H4 (cell line): ENCODE measurements at places on chromosomes 13 and 19.
A peak's percentile ranks its signal among the peaks of the same experiment; 100 is the strongest.

- DNase-seq: no peak
Measured at GRCh38 chr13:60990032-60990733, 425.5 kb downstream of the PCDH20 start.

- DNase-seq: peak; percentile 90
Measured at GRCh38 chr19:16067205-16067938, 8.9 kb upstream of the TPM4 start.

DNA sequence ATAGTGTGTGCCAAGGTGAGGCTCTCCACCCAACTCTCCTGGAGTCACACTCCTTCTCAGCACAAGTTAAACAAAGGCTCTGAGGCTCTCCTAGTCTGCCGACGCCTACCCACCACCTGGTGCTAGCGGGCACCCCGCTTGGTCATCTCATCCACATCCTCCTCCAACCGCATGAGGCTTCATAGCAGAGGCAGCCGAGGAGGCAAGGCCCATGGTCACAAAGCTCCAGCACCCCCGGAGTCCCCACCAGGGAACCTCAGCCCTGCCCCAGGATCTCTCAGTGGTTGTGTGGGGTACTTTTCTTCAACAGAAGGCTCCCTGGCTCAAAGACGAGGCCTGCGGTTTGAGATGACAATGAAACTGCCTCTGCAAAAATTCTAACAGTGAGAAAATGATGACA, 43.0 kb downstream of the STK24 start:
- no peak for DNase-seq

DNA sequence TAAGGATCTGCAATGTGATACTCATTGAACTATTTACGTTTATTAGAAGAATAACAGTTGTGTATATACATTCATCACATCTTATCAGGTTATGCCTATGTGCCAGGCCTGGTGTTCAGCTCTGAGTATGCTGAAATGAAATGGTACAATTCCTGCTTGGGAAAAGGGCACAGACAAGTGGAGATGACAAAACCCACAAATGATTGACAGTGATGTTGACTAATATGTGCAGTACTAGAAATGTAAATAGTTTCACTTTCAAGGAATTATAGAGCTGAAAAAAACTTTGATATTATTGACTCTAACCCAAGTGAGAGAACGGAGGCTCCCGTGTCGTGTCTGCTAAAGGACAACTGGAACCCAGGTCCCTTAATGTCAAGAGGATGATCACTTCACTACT, 386.8 kb upstream of the DACH1 start:
- no peak for DNase-seq

DNA sequence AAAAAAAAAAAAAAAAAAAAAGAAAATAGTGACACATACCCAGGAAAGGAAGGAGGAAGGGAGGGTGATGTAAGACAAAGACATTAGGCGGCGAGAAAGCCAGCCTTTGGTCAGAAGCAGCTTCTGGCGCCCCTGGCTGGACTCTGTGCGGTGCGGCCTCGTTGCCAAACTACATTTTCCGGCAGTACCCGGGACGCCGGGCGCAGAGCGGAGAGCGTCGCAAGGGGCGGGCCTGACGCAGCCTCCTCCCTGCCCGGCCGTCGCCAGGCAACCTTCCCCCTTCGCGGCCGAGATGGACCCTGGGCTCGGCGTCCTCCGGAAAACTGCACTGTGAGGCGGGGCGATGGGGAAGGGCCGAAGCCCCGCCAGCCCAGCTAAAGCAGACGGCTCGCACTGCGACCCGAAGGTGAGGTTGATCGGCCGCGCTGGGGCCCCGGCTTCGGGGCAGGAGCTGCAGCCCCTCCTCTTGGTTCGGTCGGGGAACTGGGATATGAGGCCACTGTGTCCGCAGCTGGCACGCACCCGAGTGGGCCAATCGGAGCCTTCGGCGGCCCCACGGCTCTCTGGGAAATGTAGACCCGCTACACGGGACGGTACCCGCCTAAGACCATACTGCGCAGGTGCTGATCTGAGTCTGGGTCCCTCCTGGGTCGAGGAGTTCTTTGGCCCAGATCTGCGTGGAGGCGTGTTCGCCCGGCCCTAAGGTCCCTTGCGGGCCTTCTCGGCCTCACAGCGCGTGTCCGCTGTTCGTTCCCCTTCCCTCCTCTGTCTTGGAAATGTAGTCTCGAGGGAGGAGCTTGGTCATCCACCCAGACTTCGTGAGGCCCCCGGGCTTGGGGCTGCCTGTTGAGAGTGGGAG, 2.3 kb upstream of the MZF1 start:
- peak; percentile 94 for DNase-seq

DNA sequence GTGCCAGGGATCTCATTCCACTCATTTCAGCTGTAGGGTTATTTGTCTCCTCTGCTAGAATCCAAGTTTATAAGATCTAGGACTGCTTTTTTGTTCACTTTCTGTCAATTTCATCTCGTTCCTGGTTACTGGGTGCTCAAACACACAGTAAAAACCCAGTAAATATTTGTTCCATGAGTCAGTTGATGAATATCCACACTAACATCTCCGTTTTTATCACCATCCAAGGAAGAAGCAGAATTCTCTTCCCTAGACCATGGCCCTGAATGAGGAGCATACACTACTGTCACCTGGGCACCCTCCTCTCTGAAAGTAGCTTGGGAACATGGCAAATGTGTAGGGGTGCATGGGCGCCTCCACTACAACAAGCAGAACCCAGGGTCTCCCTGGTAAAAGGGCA, 390.8 kb downstream of the FOXO1 start:
- DNase-seq: no peak

- no peak for DNase-seq
Measured at GRCh38 chr19:23263870-23264590, 13.8 kb upstream of the ZNF724 start.

DNA sequence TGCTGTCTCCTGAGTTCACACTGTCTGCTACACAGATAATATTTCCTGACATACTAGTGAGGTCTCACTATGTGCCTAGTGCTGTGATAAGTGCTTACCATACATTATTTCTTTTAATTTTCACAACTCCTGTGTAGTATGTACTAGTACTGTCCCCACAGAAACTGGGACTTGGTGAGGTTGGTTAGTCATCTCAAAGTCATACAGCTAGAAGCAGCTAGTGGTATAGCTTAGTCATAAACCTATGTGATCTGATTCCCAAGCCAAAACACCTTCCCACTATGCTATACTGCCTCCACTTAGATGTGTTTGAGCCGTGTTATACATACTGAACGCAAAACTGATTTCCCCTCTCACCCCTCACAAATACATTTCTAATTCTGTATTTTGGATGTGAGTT, 10.5 kb downstream of the MTMR6 start:
- no peak for DNase-seq

- no peak for DNase-seq
Measured at GRCh38 chr13:104355041-104355670, 1288.9 kb upstream of the SLC10A2 start.

- peak; percentile 64 for DNase-seq
Measured at GRCh38 chr19:48418317-48419064, 25.0 kb downstream of the GRIN2D start.

GRCh38 chr13:107835339-107836018, 379.9 kb downstream of the LIG4 start:
- DNase-seq: peak; percentile 10

GRCh38 chr19:38251564-38252051, 4.6 kb downstream of the PPP1R14A start:
- no peak for DNase-seq

GRCh38 chr19:21423057-21424041, 26.4 kb downstream of the ZNF493 start:
- DNase-seq: no peak

GRCh38 chr19:35596366-35596999, 10.5 kb downstream of the PMIS2 start:
- DNase-seq: peak; percentile 36

- DNase-seq: no peak
Measured at GRCh38 chr13:31774186-31774750, 34.9 kb downstream of the RXFP2 start.

DNA sequence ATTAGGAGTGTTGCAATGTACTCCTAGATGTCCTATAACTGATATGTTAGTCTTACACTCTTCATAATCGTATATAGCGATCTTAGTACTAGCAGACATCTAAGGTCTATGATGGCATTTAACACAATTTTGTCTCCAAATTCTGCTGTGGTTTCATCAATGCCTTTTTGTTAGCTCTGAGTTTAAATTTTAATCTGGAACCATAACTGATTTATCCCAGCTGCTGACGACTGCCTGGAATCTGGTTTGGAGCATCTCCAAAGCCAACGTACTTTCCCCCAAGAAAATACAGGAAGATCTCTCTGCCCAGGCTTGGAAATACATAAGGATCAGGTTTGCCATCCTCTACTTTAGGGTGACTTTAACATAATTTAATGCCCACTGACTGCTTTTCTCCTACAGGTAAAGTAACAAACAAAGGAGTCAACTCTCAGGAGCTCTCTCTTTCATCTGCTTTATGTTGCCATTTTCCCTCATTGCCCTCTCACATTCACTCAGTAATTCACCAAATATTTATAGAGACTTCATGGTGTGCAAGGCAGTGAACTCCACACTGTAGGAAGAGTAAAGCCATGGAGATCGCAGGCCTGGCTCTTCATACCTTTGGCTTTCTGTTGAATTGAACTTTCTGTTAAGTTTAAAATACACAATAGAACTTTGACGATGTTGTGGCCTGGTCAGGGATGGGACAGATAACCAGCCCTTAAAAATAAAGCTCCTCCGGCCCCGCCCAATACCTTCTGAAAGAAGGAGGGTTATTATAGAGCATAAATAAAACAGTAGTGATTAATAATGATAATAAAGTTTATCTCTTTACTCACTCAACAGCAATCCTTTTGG, 23.3 kb upstream of the SPART start:
- DNase-seq: no peak

DNA sequence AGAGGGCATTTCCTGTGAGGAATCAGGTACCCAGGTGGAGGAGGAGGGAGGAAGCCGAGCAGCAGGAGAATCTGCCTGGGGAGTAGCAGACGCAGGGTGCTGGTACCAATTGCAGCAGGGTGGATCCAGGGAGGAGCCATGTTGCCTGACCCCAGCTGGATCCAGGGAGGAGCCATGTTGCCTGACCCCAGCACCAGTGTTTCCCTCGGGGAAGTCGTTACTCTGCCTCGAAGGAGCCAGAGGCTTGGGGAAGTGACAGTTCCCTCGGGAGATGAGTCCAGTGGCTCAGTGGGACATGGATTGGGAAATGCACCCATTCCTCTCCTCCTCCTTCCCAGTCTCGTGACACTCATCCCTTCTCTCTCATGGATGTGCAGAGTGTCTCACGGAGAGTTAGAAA, 31.5 kb downstream of the LAIR2 start:
- no peak for DNase-seq

- DNase-seq: no peak
Measured at GRCh38 chr19:35898499-35898809, 1.9 kb downstream of the NFKBID start.

DNA sequence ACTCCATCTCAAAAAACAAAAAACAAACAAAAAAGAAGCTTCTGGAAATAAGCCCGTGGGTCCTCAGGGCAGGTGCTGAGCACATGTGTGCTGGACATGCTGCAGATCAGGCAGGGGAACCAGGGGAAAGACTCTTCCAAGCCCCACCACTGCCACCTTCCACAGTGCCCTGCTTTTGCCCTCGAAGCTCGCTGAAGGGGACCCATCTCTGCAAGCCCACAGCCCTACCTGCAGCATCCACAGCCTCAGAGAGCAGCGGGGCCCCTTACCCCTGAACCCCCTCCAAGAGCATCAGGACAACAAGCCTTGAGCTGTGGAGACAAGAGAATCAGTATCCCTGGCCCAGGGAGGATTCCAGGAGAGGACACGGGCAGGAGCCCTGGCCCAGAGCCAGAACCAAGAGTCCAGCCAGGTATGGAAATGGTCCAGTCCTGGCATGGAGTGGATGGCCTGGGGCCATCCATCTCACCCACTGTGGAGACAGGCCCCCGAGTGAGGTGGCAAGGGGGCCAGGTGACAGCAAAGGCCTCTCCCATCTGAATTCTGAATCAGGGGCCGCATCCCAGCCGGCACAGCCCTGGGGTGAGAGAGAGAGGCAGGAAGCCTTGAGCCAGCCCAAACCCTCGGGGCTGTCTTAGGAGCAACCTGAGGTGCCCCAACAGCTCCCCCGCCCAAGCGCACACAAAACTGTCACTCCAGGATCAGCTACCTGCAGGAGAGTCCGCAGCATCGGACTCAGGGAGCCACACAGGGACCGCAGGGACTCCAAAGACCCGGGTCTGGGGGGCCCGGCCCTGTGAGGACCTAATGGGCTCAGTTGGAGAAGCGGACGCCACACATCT, 51.8 kb upstream of the TPM4 start:
- no peak for DNase-seq

DNA sequence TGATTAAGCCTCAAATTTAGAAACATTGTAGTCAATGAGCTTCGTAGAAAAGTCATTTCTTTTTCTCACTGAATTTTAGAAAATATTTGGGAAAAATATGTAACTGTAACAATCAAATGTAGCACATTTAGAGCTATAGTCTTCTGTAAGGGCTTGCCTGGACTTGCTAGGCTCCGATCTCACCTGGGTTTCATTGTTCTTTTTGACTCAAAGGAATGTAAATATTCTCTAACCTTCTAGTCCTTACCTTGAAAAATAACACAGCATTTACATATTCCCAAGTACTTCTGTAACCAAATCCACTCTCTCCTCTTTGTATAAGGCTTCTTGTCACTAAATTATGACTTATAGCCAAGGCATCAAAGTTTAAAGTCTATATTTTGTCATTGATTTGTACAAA, 2.9 kb upstream of the UFM1 start:
- no peak for DNase-seq

DNA sequence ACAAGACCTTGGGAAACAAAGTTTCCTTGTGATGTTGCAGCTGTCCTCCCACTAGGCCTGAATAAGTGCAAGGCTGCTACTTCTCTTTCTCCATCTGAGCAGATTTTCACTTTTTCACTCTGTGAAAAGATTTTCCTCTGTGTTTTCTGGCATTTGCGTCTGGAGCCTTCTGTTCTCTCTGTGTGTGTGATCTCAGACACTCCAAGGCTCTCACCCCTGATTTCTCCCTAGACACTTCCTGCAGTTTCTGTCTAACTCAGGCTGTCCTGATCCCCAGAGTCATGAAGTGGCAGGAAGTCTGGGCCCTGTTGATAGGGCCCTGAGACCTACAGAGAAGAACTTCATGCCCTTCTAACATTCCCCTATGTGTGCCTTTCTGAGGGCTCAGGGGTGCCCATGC, 37.2 kb downstream of the SIGLEC7 start:
- no peak for DNase-seq

- no peak for DNase-seq
Measured at GRCh38 chr13:110131424-110131823, 175.5 kb downstream of the COL4A1 start.

DNA sequence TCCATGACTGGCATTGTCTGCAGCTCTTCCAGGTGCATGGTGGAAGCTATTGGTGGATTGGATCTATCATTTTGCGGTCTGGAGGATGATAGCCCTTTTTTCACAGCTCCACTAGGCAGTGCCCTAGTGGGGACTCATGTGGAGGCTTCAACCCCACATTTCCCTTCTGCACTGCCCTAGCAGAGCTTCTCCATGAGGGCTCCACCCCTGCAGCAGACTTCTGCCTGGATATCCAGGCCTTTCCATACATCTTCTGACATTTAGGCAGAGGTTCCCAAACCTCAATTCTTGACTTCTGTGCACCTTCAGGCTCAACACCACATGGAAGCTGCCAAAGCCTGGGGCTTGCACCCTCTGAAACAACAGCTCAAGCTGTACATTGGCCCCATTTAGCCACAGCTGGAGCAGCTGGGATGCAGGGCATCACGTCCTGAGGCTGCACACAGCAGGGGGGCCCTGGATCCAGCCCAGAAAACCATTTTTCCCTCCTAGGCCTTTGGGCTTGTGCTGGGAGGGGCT, 800.2 kb upstream of the MIR17HG start:
- DNase-seq: no peak

GRCh38 chr19:42216653-42217519, 591 bp downstream of the DEDD2 start:
- DNase-seq: no peak
